Kidney epithelial cell (primary cell): ENCODE measurements at places on chromosomes 11 and 22. TPM values are rescaled to one million over a fixed set of nuclear protein-coding genes. Genes with fewer than 3 reads are reported as not detected.

CNGA4 gene
- total RNA-seq = 0.14 and 0.54 TPM in 2 replicates

OR5B17 gene
- total RNA-seq = not detected in 2 replicates

CDC45 gene
- total RNA-seq = 5.6 and 10.5 TPM in 2 replicates

MRGPRF gene
- 0.34 and 1.2 TPM in 2 replicates for total RNA-seq

PLAAT5 gene
- total RNA-seq = 0.14 and 0.17 TPM in 2 replicates

GRCh38 chr22:39234867-39235687 is 9.7 kb downstream of the PDGFB start:
- no peak for DNase-seq

GRCh38 chr11:128627666-128628324 is 40.4 kb upstream of the ETS1 start:
- no peak for DNase-seq

GRCh38 chr22:43969989-43970755 is 14.9 kb downstream of the SAMM50 start:
- no peak for DNase-seq

DNA sequence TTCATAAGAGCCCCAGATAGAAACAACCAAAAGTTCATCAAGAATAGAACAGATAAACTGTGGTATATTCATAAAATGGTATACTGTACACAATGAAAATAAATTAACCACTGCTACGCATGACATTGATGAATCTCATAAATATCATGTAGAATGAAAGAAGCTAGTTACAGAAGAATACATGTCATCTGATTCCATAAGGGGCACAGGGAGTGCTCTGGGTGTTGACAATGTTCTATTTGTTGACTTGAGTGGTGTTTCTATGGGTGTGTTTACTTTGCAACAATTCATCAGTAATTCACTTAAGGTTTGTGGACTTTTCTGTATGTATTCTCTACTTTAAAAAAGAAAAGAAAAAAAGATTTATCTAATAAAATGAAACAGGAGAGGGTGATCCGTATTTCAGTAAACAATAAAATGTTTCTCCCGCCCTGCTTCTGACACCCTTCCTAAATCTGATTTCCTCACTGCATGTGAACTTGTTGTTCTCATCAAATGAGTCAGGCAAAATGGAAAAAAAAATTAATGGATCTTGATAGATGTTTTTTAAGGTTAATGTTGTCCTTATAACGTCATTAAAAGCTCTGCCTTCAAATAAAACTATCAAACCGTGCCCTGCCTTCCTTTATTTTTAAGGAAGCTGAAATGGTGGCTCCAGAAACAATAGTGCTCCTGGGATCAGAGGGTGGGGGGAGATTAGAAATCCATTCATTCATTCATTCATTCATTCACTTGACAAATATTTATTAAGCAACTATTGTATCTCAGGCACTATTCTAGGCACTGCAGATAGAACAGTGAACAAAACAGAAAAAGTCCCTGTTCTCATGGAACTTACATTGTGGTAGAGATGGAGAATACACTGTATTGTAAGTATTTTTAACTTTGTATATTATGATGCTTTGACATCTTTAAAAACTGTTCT is 77.2 kb upstream of the CD44 start:
- no peak for DNase-seq

GRCh38 chr22:26783885-26784284 is 126.5 kb downstream of the MIAT start:
- DNase-seq = no peak

GRCh38 chr11:65539744-65540289 is 14.9 kb downstream of the SCYL1 start:
- DNase-seq = no peak

DNA sequence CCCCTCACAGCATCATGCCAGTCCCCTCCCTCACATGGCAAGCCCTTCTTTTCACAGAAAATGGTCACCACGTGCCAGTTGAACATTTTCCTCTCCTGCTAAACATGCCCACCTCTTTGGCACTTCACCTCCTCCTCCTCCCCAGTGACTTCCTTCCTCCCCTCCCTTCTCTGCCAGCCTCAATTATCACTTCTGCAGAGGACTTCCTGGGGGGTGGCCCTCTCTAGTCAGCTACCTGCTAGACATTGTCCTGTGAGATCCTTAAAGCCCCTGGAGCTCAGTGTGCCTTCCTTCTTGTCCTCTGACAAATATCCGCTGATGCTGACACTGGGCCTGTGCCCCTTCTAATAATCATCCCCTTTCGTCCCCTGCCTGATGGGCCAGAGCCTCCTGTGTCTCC is 43.2 kb upstream of the E2F8 start:
- DNase-seq = no peak

DNA sequence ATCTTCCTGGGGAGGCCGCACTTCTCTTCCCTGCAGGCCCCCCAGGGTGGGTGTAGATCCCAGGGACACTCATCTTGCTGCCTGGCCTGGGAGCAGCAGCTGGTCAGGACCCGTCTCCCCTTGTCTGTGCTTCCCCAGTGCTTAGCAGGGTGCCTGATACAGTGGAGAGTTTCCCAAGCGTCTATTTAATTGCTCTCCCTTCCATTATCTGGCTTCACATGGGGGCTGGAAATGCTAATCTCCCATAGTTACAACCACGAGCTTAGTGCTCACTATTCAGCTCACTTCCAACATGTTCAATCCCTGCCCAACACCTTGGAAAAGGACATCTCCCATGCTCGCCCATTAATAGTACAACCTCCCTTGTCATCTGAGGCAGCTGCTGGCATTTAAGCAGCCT is 100.5 kb downstream of the DSCAML1 start:
- no peak for DNase-seq

DNA sequence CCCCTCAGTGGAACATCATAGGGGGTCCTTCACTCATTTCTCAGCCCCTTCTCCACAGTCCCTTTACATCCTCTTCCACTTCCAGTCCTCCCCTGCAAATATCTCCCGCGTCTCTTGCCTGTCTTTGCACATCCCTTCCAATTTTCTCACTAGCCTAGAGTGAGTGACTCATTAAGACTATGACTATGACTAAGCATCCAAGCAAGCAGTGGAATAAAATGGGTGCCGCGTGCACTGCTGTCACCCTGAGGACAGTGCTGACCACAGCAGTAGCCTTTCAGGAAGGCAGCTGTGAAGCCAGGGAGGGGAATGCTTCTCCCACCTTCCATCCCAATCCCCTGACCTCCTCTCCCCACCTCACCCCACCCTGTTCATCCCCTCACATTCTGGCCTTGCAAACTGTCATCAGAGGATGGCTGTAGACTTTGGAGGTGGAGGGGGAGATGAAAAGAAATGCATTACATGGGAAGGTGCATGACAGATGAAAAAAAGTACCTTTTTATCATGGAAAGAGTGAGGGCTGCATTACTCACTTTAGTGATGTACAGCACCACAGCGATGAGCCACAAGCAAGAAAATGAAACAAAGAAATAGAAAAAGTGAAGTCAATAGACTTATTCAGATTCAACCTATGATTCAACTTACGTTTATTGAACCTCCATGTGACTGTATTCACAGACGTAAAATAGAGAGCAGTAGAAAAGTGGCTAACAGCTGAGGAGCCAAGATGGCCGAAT is 948.2 kb downstream of the NTM start:
- DNase-seq = peak; percentile 39

- no peak for DNase-seq
Observed at GRCh38 chr11:134643115-134644012, 231.3 kb upstream of the B3GAT1 start.

DNA sequence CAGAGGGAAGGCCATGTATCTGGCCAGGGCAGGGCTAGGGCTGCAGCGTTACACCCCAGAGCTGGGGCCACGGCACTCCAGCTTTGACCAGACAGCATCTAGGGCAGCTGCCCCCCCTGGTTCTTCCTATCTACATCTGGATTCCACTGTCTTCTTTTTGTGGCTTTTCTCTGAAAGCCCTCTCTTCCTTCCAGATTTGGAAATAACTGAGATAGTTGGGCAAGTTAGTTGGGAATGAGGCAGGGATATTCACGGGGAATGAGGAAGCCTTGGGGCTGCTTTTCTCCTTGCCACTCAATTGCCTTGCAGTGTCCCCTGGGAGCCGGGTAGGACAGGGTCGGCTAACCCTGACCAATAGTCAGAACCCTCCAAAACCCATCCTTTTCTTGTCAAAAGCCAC is 26.8 kb downstream of the CLMP start:
- DNase-seq = no peak

- DNase-seq = no peak
Observed at GRCh38 chr11:116533186-116533825, 239.5 kb downstream of the BUD13 start.
